ENCODE measurements at places on chromosomes 1 and 21. TPM values are rescaled to one million over a fixed set of nuclear protein-coding genes. Genes with fewer than 3 reads are reported as not detected.

DNA sequence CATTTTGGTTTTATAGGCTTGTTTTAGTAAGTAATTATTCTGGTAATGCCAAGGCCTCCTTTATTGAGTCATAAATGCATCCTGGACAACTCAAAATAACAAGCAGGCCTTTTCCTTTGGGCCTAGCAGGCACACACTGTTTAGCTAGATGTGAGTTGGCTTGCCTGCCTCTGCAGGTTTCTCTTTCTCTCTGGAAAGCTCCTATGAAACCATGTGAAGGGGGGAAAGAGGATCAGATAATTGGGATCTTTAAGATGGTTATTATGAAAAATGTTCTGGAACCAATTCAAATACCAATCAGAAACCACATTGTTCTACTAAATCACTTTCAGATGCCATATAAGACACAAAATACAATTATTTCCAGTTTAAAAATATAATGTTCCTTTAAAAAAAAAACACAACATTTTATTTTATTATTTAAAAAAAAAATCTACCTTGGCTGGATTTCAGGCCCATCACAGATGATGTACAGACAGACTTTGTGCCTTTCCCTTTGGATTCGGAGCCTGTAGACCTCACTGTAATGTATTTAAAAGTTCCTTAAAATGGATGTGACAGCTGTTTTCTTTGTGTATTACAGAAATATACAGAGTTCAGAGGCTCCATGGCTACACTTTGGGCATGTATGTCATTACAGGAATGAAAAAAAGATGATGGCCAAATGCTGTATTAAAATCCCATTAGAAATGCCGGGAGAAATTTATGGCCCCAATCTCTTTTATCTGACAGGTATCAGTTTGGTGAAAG is 80.2 kb downstream of the NTMT2 start:
- H3K4me1 ChIP-seq, result no peaks in the 10 kb centered on the region
- no peak for DNase-seq
- no peak overlapping the region for H3K27ac ChIP-seq
- no peak overlapping the region for H3K4me3 ChIP-seq

DNA sequence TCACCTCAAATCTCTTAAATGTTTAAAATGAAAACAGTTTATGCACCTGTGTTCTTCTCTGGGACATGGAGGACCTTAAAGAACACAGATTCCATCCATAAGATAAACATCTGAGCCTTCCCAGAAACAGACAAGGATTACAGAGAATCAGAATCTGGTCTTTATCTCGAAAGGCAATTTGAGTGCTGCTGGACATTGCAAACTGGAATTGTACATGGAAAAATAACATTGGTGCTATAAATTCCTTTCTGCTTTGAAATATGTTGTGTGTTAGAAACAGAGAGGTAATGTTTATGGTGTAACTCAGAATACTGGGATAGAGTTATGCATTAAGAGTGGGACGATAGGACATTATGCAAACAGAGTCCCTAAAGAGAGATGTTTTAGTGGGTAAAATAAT is 6.6 kb upstream of the DDR2 start:
- no peak overlapping the region for H3K27ac ChIP-seq
- no peak for DNase-seq
- H3K4me3 ChIP-seq, result no peak overlapping the region
- H3K27me3 ChIP-seq, result no peaks in the 10 kb centered on the region

DNA sequence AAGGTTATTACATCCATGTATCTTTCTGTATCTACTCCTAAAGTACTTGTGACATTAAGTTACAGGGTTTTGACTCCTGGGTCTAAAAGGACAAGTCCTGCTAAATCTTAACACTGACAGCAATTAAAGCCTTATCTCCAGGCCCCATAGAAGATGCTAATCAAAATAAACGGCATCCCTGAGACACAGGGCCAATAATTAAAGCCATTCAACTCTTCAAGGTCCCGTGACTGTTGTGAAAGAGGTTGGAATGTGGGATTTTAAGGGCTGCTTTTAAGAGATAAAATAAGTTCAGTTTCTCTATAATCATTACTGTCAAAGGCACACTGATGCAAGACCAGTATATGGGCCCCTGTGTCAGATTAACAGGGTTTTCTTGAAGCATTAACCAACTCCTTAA is 8.3 kb downstream of the DNAI4 start:
- H3K36me3 ChIP-seq, result no peaks in the 10 kb centered on the region
- H3K4me3 ChIP-seq, result no peak overlapping the region
- no peaks in the 10 kb centered on the region for H3K27me3 ChIP-seq
- no peaks in the 10 kb centered on the region for H3K4me1 ChIP-seq

DNA sequence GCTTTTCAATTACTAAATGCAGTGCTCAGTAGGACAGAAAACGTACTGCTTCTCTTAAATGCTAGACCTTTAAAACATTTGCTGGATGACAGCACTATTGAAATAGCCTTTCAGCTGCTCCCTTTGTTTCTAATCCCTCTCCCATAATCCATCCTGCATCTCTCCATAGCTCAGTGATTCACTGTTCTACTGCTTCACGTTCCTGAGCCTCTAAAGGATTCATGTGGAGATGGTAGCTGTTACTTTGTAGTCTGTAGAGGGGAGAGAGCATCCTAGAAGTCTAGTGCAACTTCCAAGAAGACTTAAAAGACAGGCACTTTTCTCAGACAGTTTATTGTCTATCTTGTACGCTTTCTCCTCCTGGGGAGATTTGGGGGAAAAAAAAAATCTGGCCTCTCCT is 51.4 kb downstream of the LRRC8B start:
- no peak overlapping the region for H3K4me3 ChIP-seq
- no peak for DNase-seq
- H3K36me3 ChIP-seq, result no peaks in the 10 kb centered on the region
- no peaks in the 10 kb centered on the region for H3K4me1 ChIP-seq
- H3K27ac ChIP-seq, result no peak overlapping the region
- H3K27me3 ChIP-seq, result no peaks in the 10 kb centered on the region

GRCh38 chr1:3453891-3454810 is at the start of gene ARHGEF16:
Gene ARHGEF16 (plus strand): TSS chr1:3454665. CDS start chr1:3463085, 8,420 bp downstream.
- no peaks in the 10 kb centered on the region for H3K4me1 ChIP-seq
- peak; percentile 91 for DNase-seq
- no peaks in the 10 kb centered on the region for H3K27me3 ChIP-seq
- peak within 1 kb of the TSS; percentile 47 for H3K27ac ChIP-seq

ADAM30 gene
- not detected for total RNA-seq
